Epithelial cell of proximal tubule (primary cell): ENCODE measurements at places on chromosomes 6 and 20.

DNA sequence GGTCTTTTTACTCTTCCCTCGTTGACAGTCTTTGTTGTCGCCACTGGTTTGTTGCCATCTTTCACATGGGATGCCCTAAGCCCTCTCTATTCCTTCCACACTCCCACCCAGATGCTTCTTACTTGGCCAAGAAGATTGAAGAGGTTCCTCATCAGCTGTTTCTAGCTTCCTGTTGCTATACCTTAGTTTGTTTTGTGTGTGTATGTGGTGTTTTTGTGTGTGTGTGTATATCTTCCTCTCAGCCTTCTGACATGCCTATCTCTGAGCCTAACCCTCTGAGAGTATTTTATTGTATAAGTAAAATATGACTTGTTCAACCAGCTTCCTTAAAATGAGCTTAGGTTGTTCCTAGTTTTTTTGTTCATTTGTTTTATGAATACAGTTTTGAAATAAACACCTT lies 35.9 kb downstream of the ENPP1 start:
- no peak for DNase-seq

DNA sequence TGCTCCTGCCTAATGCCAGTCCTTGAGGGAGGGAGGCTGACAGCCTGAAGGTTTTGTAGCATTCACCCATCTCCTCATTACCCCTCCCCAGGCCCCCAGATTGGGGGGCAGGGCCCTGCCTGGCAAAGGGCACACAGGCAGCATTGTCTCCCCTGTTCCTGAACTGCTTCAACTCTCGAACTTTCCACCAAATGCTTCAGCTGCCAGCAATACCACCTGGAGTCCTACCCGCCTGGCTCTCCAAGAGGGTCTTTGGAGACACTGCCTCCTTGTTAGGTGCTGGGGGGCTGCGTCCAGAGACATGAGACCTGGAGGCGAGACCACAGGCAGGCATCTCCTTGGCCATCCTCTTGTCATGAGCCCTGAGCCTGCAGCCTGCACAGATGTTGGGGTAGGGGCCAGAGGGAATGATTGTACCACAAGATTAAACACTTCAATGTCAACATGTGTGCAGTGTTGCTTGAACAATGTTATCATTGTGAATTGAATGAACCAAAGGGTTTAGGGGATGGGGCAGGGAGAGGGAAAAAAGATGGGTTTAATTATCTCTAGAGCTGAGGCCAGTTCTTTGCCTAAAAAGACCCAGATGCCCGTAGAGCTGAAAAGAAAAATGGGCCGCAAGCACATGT lies 25.0 kb downstream of the BMP7 start:
- no peak for DNase-seq

DNA sequence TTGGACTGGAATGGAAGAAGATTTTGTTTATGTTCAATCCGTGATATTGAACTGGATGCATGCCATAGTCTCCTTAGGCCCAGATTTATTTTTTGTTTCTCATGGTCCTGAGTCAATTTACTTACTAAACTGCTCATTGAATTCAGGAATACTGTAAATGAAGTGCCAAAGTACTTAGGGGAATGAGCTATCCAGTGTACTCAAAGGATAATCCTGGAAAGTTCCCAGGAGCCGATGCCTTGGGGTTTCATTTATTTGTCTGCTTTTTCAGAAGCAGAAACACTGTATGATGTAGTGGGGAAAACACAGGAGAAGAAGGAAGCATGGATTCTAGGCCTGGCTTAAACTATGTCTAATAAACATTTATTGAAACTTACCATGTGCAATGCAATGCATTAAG lies 56.1 kb upstream of the THEMIS start:
- no peak for DNase-seq

DNA sequence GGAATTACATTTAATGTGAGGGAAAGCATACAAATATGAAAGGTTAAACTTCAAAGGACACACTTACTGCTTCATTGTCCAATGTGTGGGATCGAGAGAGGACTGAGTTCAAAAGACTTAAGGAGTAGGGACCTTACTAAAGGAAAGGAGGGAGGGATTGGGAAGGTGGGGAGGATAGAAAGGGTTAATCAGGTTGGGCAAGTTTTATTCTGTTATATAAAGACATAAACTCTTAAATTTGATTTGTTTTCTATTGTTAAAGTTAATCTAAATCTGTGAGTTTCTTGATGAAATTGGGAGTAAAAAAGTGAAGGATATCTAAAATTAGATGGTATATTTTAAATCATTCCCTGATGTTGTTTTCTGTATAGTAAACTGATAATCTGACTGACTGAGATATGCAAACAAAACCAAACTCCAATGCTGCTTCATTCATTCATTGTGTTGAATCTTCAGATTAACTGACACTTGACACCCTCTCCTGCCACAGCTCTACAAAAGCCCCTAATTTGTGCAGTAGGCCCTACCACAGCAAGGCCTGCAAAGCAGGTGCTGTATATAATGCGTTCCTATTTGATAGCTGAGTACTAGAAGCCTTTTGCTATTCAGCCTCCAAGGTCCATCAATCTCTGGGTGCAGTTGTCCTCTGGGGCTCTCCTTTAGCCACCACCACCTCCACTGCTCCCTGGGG lies 1.3 kb upstream of the UBE2J1 start:
- DNase-seq = no peak

- DNase-seq = no peak
Observed at GRCh38 chr6:24991810-24992467, 56.2 kb upstream of the RIPOR2 start.

DNA sequence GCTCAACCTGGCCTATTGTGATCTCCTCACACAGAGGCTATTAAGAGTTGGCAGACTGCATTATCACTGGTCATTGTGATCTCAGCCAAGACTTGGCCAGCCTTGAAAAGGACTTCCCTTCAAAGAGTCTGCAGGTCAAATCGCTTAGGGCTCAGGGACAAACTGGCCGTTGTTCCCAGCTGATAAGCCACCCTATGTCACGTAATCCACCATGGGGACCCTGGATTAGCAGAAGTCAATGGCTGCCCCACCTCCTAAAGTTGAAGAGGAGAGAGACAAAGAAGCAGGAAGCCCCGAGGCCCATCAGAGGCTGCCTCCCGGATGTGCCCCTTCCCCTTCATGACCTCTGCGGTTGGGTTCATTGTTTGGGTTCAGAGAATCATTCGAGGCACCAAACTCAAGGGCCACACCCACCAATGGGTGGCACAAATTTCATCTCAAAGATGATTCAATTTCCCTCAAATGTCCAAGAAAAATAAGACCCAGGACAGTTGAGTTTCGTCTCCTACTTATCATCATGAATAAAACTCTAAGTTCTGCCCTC lies 56.6 kb downstream of the BPIFB1 start:
- DNase-seq = no peak

- DNase-seq = no peak
Observed at GRCh38 chr6:73704798-73705197, 8.8 kb downstream of the CD109 start.

DNA sequence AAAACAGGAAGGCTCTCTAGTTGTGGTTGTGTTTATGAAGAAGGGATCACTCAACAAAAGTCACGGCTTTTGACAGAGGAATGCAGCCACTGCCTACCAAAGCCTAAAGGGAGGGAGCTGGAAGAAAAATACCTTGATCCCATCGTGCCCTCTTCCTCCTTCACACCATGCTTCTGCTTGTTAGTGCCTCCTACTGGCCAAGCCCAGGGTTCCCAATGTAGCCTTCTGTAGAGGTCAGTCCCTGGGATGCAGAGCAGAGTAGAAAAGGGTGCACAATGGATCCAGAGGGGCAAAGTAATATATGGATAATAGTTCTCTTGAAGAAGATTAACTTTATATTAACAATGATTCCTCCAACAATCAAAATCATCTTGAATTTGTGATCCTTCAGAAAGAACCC lies 293.5 kb upstream of the FERMT1 start:
- no peak for DNase-seq

DNA sequence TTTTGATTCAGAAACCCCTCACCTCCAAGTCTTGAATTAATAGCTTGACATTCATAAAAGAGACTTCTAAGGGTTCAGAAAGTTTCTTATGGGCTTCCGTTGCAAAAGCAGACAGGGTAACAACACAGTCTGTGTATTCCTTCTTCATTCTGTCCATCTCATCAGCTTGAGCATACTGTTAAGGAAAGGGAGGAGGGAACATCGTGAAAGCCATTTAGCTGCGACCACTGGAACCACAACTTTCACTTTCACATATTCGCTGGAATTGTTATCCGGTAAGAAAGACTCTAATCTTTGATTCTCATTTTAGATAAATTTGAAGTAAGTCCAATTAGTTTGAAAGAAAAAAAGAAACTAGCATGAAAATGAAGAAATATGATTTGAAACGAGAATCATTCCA lies 174.4 kb downstream of the SYNE1 start:
- DNase-seq = no peak

GRCh38 chr20:381581-382290 lies 1.2 kb downstream of the TRIB3 start:
- DNase-seq = no peak

GRCh38 chr6:16352258-16352635 lies 113.9 kb downstream of the GMPR start:
- no peak for DNase-seq

DNA sequence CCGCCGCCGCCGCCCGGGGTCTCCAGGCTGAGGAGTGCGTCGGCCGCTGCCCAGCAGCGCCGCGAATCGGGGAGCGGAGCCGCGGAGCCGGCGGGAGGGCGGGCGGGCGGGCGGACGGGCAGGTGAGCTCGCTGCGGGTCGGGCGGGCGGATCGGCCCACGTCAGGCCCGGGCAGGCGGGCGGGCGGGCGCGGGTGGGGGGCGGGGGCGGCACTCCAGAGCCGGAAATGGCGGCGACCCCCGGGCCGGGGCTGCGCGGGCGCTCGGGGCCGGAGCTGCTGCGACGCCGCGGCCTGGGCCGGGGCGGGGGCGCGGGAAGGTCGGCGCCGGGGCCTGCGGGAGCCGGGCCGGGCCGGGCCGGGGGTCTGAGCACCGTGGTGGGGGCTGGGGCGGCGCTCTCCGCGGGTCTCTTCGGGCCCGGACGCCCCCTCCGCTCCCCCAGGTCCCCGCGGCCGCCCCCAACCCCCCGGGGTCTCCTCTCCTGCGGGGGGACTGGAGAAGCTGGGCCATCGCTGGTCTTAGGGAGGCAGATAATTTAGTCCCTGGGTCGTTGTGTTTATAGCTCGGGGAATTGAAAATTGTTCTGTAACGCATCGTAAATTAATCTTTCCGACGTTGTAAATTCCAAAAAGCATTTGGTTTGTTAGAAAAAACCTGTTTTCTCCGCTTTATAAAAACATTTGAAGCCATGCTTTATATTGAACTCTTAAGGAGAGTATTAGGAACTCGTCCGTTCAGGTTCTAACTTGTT lies 451 bp downstream of the DNAJC5 start:
- DNase-seq = no peak

DNA sequence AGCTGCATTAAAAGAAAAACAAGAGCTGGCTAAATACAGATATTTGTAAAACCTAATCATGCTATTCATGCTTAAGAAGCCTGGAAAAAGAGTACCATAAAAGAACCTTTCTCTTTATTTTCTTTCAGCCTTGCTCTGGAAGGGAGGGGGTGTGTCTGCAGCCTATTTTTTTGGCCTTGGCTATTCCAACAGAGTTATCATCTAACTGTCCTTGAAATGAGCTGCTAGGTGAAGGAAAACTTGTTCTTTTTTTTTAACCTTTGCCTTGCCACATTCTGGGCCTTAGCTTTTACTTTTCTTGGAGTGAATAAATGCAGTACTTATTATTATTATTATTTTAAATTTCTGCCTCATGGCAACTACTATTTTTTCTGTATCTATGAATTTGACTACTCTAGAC lies 224.9 kb upstream of the SYNCRIP start:
- no peak for DNase-seq
